ENCODE measurements at places on chromosomes 1 and 21. TPM values are rescaled to one million over a fixed set of nuclear protein-coding genes. Genes with fewer than 3 reads are reported as not detected.

DNA sequence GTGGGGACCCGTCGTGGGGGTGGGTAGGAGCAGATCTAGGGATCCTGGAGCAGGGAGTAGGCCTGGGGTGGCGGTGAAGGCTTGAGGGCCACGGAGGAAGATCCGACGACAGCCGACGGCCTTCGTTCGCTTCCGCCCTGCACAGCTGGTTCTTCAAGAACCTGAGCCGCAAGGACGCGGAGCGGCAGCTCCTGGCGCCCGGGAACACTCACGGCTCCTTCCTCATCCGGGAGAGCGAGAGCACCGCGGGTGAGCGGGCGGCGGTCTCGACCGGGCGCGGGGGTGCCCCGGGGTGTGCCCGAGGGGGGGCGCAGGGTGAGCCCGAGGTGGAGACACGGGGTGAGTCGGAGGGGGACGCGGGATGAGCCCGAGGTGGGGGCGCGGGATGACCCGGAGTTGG, 16.5 kb upstream of the HDAC1 start:
- DNase-seq: no peak

DNA sequence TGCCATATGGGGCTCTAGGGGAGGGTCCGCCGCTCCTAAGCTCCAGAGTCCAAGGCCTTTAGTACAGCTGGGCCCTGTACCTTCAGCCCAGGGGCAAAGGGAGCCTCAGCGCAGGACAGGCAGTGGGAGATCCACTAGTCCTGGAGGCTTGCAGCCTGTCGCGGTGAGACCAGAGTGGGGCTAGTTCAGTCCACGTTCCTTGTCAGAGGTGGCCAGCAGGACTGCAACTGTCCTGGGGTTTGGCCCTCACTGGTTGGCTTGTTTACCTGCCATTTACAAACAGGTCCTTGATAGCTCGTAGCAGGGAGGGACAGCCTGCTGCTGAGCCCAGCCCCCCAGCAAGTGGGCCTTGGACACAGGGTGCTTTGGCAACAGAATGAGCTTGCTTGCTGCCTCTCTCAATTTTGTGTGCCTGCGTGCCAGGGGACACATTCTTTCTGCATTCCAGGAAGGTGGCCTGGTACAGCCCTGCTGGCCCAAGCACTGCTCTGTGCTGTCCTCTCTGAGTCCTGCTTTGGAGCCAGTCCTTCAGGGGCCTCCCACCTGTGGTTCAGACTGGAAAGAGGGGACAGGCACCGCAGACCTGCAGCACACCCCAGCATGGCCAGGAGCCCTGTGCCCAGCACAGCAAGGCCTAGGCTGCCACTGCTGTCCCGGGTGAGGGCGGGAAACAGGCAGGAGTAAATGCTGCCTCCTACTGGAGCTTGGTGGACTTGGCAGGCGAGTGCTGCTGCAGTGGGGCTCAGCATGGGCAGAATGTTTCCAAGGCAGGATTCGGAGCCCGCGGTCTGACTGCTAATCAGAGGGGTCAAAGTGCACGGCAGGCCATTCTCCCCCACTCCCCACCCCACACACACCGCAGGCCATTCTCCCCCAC, 15.2 kb downstream of the H6PD start:
- DNase-seq: peak; percentile 44

DNA sequence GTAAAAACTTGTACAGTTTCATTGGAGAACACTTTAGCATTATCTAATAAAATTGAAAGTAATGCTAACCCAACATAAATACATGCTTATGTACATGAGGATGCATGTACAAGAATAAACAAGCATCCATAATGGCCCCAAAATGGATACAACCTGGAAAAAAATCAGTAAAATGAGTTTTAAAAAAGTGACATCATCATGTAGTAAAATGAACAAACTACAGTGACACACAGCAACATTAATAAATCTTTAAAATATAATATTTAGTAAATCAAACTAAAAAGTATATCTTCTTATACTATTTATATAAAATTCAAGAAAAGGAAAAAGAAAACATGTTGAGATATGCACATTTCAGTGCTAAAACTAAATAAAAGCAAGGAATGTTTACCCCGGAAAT, 140.5 kb downstream of the CLEC20A start:
- no peak for DNase-seq

GRCh38 chr21:35333831-35334618, 284.9 kb upstream of the RUNX1 start:
- no peak for DNase-seq

GRCh38 chr1:244210884-244211558, 159.9 kb downstream of the ZBTB18 start:
- no peak for DNase-seq

DNA sequence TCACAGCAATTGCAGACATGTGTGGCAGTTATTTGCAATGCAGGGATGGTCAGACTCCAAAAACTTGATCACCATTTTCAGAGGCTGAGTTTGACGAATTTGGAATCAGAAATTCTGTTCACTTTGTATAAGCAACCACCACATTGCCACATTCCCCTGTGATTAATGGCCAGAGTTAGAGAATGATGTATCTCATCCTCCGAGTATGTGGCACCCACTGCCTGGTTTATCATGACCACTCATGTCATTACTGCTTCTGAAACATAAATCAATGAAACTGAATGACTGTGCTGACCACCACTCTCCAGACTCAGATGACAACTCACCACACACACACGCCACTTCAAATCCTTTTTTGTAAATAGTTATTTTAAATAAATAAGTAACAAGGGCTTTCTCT, 66.6 kb upstream of the CACHD1 start:
- no peak for DNase-seq

- DNase-seq: no peak
Measured at GRCh38 chr1:156592158-156592909, 758 bp downstream of the NAXE start.

GRCh38 chr1:86779308-86780191, 75.2 kb downstream of the SH3GLB1 start:
- DNase-seq: peak; percentile 92

DNA sequence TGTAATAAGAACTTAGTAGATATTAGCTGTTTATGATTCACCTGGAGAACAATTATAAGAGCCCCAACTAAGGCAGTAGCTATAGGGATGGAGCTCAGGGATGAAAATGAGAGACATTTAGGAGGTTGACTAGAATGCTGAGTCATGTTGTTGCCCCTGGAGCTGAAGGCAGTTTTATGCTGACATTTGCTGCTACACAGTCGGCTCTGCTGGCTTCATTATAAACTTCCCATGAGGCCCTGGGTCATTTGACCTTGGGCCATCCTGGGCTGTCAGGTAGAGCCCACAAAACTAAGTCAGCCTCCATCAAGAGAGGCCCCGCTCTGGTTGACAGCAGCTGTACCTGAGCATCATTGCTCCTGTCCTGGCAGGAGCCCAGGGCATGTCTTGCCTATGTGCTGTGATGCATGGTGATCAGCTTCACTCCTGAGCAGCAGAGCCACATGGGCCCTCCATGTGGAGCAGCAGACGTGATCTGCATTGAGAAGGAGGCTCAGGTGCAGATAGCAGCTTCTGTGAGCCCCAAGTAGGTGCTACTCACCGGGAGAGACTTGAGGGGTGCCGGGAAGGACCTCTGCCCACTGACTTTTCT, 112.4 kb downstream of the TBX19 start:
- DNase-seq: no peak

DNA sequence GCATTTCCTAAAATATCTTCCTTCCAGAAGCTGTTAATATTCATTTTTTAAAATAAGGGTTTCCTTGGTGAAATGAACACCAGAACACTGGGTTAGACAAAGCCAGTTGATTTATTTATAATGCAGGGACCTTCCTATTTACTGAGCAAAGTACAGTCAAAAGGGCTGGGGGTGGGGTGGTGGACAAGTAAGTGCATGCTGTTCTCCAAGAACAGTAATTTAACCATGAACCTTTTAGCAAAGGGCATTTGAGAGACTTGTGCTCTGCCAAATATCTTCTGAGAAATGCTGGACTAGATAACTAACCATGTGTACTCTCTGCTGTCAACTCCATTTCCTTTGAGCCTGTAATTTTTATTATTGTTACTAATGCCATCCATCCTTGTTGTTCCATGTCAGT, 100.2 kb downstream of the OMA1 start:
- DNase-seq: no peak

GRCh38 chr1:17097147-17097546, 22.1 kb downstream of the PADI2 start:
- no peak for DNase-seq

DNA sequence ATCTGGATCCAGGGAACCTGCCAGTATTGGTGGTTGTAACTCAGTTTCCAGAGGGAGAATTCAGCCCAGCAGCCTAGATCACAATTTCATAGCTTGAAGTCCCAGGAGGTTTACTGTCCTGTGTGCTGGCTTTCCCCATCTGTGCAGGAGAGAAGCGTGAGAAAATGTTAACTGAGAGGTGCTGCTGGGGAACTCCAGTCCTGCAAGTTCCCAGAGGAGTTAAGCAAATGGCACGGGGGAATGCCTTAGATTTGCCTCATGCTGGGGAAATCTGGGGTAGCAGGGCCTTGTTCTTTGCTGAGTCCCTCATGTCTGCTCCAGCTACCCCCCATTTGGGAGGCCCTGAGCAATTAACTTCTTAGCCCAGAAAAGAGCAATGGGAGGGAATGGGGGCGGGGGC, 25.1 kb upstream of the SLAMF6 start:
- DNase-seq: no peak

DNA sequence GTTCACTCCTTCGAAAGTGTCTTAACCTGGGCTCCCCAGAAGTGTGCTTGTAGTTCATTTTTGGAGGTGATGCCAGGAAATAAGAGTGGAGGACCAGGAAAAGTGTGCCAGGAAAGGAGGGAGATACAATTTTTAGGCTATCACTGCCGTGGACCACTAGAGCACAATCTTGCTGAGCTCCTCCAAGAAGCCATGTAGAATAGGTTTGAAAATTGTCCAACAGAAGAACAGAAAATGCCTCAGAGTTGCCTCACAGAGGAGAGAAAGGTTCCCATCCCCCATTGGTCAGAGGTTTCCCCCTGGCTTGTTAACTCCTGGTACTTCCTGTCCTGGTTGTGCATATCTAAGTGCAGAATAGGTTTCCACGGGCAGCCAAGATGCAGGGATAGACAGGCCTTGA, 41.6 kb downstream of the CATSPERE start:
- no peak for DNase-seq

DNA sequence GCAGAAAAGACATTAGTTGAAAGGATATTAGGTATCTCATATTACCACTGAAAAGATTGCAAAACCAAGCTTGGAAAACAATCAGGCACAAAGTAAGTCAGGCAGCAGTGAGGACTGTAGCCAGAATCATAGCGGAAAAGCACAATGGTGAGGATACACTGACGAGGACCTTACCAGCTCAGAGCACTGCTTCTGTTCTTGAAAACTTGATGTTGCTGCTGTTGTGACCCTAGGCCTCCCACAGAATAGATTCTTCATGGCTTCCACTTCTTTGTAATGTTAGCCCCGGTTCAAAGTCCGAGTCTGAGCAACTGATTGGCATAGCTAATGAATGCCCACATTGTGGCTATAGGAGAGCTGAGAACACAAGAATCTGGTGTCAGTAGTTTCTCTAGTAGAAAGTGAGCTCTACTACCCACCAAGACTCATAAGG, 45.2 kb upstream of the LRRC8C start:
- no peak for DNase-seq

TMEM82 gene
- total RNA-seq: not detected

ANKRD45 gene
- not detected for total RNA-seq

NID1 gene
- 21.9 TPM for total RNA-seq

TTC22 gene
- total RNA-seq: not detected

KRTAP12-2 gene
- not detected for total RNA-seq

BEST4 gene
- not detected for total RNA-seq

LCE1D gene
- total RNA-seq: not detected

RXRG gene
- not detected for total RNA-seq
